ENCODE measurements at places on chromosomes 7 and 10.

DNA sequence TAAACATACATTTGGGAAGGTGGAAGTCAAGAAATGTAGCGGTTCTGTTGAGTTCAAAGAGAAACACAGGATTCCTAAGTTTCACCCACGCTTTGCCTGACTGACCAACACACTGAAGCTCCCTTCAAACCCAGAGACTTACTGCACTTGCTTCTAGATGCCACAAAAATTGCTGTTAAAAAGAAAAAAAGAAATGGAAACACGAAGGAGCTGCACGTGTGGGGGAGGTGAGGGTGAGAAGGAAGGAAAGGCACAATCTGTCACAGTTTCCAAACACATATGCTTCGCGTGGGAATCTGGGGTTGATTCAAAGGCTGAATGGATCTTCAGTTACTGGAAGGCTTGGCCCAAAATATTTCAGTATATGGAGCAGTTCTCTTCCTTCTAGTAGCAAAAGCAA is 495.6 kb downstream of the DNAJB6 start:
- DNase-seq, result no peak

- DNase-seq, result no peak
Measured at GRCh38 chr7:30848121-30848855, 63.4 kb upstream of the AQP1 start.

DNA sequence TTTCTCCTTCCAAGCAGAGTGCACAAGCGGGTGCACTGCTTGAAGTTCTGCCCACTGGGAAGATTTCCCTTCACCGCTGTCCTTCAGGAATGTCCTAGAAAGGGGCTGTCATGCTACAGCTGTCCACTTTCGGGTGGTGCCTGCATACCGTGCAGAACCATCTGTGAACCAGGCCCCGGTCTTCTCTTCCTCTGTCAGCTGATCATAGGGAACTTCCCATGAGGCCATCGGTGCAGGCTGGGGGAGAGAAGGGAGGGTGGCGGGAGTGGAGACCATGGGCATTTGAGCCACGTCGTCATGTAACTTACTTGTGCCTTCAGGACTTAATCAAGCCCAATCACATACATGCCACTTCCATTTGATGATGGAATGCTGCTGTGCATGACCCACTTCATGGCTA is 111.6 kb downstream of the NKX6-2 start:
- DNase-seq, result no peak

GRCh38 chr7:123070702-123071286 is 75.3 kb upstream of the TAS2R16 start:
- no peak for DNase-seq

GRCh38 chr10:103145046-103145445 is 48.0 kb downstream of the NT5C2 start:
- DNase-seq, result no peak

DNA sequence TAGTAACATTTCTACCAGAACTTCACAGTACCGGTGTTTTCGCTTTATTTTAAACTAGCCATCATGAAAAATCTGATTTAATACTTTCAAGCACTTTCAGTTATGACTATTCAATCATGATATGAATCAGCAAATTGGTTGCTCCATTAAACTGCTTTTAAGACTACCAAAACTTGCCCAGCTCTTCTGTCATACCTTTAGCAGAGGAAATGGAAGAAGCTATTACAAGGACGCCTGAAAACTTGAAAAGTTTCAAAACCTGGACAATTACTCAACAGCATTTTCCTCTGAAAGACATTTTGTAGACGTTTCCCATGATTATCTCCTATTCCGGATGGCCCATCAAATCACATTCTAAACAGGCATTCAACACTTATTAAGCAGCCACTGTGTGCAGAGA is 2.0 kb downstream of the JAZF1 start:
- no peak for DNase-seq

GRCh38 chr10:6269953-6270867 is 67.5 kb downstream of the PFKFB3 start:
- peak; percentile 77 for DNase-seq

DNA sequence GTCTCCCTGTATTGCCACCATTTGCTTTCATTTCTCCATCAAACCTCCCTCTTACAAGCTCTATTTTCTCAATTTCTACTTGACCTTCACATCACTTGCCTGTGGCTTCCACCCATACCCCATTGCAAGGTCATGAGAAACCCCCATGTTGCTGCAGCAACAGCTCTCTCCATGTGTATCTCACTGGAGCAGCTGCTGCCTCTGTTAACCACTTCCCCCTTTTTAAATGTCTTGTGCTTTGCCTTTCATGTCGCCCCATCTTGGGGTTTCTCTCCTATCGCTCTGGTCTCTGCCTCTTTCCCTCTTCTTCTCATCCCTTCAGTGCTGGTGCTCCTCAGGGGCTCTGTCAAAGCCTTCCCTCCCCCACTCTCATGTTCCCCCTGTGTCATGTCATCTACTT is 148.8 kb downstream of the CHN2 start:
- DNase-seq, result no peak

GRCh38 chr7:66281678-66282590 is 76.8 kb downstream of the TPST1 start:
- no peak for DNase-seq

DNA sequence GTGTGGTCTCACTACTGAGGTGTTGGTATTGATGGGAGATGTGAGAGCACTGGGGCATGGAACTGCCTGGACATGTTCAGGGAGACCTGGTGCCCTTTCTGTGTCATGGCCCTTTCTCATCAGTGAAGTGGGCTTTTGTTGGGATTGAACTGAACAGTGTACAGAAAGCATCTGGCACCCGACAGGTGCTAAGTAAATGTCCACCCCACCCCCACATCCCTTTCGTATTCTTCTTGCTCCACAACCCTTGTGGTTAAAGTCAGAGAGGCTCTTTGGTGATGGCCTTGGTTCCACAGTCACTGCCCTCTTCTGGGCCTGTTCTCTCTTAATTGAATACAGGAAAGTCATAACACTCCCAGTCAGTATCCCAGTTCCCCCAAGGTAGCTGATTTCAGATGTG is 5.4 kb downstream of the NOM1 start:
- no peak for DNase-seq

- no peak for DNase-seq
Measured at GRCh38 chr7:142301299-142301698, 43.4 kb upstream of the PRSS58 start.

- no peak for DNase-seq
Measured at GRCh38 chr7:156434706-156435105, 205.9 kb upstream of the RNF32 start.

DNA sequence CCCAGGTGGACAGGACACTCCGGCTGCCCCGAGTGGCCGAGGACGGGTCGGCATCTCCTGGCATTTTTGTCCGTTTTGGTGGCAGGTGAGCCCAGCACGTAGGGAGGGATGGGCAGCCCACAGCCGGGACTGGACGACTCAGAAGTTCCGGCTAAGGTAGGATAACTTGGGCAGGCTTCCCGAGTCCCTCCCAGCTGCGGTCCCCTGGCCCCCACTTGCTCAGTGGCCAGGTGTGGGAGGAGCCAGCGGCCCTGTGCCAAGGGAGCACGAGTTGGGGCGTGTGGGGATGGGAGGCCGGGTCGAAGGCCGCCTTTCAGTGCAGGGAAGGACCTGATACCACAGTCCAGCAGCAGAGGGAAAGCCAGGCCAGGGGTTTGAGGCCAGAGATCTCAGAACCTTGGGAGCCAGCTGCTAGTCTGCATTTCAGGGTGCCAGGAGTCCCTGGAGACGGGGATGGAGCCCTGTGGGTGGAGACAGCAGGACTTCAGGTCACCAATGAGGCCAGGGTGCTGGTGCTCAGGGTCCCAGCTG is 58.5 kb downstream of the PWWP2B start:
- DNase-seq, result no peak

- peak; percentile 58 for DNase-seq
Measured at GRCh38 chr7:954330-955238, at the start of gene ADAP1. ADAP1 (minus strand) TSS chr7:954680; CDS start chr7:954477, 203 bp downstream.

GRCh38 chr10:78338717-78339116 is 305.1 kb downstream of the RPS24 start:
- DNase-seq, result no peak

- DNase-seq, result no peak
Measured at GRCh38 chr7:74033372-74034311, 5.7 kb downstream of the ELN start.

DNA sequence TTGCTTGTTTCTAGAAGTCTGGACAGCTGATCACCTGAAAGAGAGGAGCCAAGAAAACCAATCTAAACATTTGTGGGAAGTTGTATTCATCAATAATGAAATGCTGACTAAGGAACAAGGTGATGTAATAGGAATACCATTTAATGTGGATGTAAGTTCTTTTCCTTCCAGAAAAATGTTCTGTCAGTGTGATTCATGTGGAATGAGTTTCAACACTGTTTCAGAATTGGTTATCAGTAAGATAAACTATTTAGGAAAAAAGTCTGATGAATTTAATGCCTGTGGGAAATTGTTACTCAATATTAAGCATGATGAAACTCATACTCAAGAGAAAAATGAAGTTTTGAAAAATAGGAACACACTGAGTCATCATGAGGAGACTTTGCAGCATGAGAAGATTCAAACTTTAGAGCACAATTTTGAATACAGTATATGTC is 39.8 kb upstream of the ZNF37A start:
- DNase-seq, result no peak

DNA sequence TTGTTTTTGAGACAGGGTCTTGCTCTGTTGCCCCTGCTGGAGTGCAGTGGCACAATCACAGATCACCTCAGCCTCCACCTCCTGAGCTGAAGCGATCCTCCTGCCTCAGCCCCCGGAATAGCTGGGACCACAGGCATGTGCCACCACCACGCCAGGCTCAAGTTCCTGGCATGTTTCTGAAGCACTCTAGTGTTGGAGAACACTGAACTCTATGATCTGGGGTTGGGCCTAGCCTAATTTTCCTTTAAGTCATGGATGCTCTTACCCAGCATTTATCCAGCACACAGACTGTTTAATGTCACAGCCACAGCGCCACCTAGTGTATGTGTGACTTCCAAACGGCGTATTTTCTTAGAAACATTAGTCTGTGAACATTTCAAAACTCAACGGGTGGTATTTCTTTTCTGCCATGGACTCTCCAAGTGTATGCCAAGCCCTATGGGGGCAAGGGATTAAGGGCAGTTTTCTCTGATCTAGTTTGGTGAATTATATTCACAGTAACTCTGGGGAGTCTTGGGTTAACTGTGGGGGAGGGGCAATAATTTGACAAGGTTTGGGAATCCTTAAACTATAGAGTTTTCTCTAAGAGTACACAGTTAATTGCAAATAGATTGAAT is 91.8 kb downstream of the CREM start:
- DNase-seq, result peak; percentile 85

DNA sequence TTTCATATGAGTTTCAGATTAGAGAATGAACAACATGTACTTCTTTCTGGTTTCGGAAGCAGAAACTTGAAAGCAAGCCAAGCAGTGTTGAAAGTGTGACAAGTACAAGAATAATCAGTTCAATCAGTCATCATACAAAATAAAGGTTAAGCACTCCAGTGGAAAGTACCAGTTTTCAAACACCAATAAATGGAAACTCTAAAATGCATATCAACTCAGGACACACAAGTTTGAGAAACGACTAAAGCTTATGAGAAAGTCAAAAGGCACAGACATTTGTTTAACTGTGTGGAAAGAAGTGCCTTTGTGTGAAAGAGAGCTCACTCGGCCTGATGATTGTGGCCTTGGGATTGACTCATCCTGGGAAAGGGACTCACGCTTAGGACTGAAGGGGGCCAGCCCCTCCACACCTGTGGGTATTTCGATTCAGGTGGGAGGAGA is 60.6 kb upstream of the AKR1C1 start:
- DNase-seq, result no peak

GRCh38 chr7:42029405-42029804 is 207.6 kb downstream of the GLI3 start:
- DNase-seq, result no peak
